ENCODE measurements at places on chromosomes 1 and 21. TPM values are rescaled to one million over a fixed set of nuclear protein-coding genes. Genes with fewer than 3 reads are reported as not detected.

GNL2 gene
- total RNA-seq = 27.5 TPM

SPATA45 gene
- total RNA-seq = not detected

ZNF695 gene
- 8.6 TPM for total RNA-seq

ZNF683 gene
- not detected for total RNA-seq

POGK gene
- total RNA-seq = 22.2 TPM

NCF2 gene
- 7.1 TPM for total RNA-seq

RGS8 gene
- total RNA-seq = not detected

HOOK1 gene
- total RNA-seq = 2.0 TPM

PTGS2 gene
- total RNA-seq = 0.38 TPM

ARHGEF16 gene
- total RNA-seq = 8.6 TPM

PRELP gene
- total RNA-seq = not detected

BLACAT1 gene
- 0.63 TPM for total RNA-seq

OVAAL gene
- not detected for total RNA-seq

AKT3 gene
- total RNA-seq = 14.3 TPM

Data from mesangial cell (primary cell).